ENCODE measurements at places on chromosomes 2 and 18.

- DNase-seq = no peak
Observed at GRCh38 chr2:237039301-237040031, 46.2 kb upstream of the COPS8 start.

GRCh38 chr2:234674781-234675201 is 177.9 kb upstream of the ARL4C start:
- DNase-seq = no peak

- no peak for DNase-seq
Observed at GRCh38 chr2:229416116-229416694, 145.1 kb upstream of the PID1 start.

GRCh38 chr18:50372743-50373142 is 2.1 kb upstream of the SKA1 start:
- DNase-seq = no peak

All from CD8-positive, alpha-beta T cell (primary cell).